ENCODE measurements at places on chromosomes 1 and 21. TPM values are rescaled to one million over a fixed set of nuclear protein-coding genes. Genes with fewer than 3 reads are reported as not detected.

FCRL1 gene
- total RNA-seq = not detected

GBP7 gene
- not detected for total RNA-seq

CRABP2 gene
- total RNA-seq = 1.5 TPM

LDLRAD1 gene
- total RNA-seq = not detected
